ENCODE measurements at places on chromosomes 6 and 20.

DNA sequence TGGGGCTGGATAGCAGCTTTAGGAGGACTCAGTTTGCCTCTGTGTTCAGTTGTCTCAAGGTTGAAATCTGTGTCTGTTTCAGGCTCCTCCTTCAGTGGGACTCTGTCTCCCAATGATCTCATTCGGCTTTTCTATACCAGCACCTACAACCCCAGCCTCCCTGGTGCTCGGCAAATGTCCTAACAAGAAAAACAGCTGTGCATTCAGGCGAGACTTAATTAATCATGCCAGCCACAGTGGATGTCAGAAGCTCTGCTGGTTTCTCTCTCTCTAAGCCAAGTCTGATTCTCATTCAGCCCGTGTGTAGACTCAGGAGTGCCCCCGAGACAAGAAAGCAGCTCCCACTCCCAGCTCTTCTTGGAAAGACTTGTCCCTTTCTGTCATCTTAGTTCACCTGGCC, 46.8 kb downstream of the SUN5 start:
- DNase-seq, result no peak

GRCh38 chr6:16020259-16020658, 108.6 kb upstream of the MYLIP start:
- DNase-seq, result no peak

DNA sequence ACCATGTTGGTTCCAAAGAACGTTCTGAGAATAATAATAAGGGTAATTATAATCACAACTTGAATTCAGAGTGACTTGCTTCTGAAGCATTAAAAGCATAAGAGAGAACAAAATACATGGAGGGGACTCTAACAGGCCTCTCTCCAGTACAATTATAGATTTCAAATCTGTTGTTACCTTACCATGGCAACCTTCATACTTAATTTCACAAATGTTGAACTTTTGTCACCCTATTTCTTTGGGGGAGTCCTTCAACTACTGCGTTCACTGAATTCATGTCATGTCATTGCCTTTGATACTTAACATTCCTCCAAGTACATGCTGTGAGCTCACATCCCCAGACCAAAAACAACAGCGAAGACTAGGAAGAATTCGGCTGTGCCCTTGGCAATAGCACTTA, 104.0 kb downstream of the MKKS start:
- no peak for DNase-seq

- DNase-seq, result no peak
Measured at GRCh38 chr20:25496165-25496967, 88.9 kb downstream of the GINS1 start.

DNA sequence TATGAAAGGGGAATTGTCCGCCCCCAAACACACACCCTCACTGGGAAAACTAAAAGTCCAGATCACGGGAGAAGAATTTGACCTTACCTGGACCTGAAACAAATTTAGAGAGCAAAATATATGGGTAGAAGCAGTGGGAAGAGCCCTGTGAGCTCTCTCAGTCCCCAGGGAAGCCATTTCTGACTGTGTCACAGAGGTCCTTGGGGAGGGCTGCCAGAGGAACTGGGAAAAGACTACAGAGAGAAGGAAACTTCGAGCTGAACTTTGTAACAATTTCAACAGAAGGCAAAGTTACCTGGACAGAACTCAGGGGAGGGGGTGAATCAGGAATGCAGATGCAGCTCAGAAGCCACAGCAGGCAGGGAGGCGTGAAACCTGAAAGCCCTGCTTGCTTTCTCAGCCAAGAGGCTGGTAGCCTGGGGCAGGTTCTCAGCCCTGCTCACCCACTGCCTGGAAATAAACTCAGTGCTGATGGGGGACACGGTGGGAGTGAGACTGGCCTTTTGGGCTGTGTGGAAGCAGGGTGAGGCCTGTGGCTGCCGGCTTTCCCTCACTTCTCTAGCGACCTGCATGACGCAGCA, 163.8 kb downstream of the TMEM200A start:
- DNase-seq, result no peak

- no peak for DNase-seq
Measured at GRCh38 chr6:12232821-12233220, 57.3 kb upstream of the EDN1 start.

DNA sequence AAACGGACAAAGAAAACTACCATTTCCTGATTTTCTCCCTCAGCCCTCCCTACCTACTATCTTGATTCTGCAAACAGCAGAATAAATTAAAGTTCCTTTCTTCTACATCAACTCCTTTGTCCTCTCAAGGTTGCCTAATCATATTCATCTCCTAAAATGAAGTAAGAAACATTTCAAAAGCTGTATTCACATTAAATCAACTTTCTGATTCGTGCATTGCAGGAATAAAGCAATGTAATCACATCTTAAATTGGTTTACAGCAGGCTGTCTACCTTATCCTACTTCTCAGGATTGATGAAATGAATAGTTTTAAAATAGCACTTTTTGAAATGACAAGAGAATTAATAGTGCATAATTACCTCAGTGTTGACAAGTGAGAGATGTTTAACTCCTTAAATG, 25.1 kb downstream of the PRKN start:
- DNase-seq, result no peak

DNA sequence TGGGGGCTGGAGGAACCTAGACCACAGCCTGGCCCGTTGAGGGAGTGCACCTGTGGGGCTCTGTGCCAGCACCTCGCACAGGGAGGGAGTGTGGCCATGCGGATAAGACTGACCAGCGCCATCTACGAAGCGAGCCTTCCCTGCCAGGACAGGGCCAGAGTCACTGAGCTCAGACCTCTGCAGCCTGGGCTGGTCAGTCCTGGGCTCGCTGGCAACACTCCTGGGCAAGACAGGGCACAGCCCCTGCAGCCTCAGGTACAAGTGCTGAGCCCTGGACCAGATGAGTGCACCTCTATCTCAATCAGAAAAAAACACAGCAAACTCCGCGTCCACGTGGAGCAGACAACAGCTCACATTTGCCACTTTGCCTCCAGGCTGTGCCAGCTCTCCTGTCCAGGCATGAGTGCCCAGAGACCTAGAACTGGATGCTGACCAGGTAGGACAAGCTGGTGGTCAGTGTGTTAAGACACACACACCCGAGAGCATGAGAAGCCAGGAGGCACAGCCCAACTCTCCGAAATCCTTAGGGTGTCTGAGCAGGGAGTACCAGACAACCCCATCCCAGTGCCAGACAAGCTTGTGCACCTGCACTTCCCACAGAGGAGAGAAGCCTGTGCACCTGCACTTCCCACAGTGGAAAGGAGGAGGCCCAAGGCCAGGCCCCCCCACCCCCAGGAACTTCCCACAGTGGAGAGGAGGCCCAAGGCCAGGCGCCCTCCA, 4.9 kb downstream of the ARFRP1 start:
- DNase-seq, result no peak

DNA sequence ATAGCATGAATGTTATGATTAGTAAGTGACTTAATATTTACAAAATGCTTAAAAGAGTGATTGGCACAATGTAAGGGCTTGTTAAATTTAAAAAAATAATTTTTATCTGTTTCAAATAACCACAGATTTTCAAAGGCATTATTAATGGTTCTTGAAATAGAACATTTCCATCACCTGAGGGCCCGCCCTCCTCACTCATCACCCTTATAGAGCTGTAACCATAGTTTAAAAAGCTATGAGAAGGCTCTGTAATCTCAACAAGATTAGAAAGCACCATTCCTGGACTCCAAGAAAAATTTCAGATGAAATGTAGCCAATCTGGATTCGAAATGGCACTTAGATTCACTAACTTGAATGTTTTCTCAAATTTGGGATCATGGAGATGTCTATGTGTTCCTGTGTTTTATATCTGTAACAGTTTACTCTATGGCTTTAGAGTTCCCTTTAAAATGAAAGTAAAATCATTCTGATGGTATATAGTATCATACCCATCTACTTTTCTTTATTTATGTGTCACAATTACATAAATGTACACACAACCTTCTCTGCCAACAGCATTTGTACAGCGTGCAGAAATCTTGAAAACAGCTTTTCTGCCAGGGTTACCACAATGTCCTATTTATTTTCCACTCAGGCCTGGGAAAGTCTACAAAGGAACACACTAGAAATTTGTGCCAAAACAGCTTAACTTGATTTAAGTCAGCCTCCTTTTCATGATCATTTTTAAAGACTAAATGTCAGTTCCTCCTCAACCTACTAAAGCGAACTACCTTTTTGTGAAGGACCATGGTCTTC, 207.7 kb downstream of the TBX18 start:
- DNase-seq, result no peak

GRCh38 chr20:62357187-62357667, 9.9 kb downstream of the LAMA5 start:
- DNase-seq, result no peak

Measured in NCI-H1694 treated with DMSO at 0.1 percent for 48 hours (cell line).